Fibroblast of lung (primary cell): ENCODE measurements at places on chromosomes 6 and 20. TPM values are rescaled to one million over a fixed set of nuclear protein-coding genes. Genes with fewer than 3 reads are reported as not detected.
A peak's percentile ranks its signal among the peaks of the same experiment; 100 is the strongest.

RALGAPA2 gene
- 7.6 and 9.5 TPM in 2 replicates for total RNA-seq

DNA sequence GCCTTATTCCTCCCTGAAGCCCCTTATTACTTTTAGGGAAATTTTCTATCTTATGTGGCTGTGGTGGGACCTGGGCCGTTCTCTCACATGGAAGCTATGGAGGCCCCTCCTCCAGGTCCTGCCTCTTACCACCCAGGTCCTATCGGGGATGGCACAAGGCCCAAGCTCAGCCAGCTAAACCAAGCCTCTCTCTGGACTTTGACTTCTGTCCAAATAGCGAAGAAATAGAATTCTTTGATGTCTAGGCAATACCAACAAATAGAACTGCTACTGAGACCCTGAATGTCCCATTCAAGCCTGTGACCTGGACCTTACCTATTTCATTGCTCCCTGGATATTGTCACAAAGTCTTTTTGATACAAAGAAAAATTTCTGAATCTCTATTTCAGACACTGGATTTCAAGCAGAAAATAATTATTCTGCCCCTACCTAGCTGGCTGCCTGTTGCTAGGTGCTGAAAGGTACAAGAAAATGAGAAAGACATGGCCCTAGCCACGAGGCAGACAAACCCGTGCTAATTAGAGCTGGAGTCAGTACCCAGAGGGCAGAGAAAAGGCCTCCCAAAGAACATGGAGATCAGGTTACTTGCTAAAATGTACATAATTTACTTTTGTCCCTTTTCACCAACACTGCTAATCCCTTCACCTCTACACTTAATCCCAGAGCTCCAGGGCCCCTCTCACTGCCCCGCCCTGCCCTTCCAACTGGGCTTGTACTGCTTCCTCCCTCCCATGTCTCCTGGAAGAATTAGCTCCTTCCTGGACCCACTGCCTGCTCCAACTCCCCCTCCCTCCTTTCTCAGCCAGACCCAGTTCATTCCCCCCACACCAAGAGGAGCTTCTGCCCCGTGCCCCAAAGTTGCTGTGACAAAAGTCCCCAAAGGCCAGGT lies 15.5 kb upstream of the NNAT start:
- DNase-seq = no peak

DNA sequence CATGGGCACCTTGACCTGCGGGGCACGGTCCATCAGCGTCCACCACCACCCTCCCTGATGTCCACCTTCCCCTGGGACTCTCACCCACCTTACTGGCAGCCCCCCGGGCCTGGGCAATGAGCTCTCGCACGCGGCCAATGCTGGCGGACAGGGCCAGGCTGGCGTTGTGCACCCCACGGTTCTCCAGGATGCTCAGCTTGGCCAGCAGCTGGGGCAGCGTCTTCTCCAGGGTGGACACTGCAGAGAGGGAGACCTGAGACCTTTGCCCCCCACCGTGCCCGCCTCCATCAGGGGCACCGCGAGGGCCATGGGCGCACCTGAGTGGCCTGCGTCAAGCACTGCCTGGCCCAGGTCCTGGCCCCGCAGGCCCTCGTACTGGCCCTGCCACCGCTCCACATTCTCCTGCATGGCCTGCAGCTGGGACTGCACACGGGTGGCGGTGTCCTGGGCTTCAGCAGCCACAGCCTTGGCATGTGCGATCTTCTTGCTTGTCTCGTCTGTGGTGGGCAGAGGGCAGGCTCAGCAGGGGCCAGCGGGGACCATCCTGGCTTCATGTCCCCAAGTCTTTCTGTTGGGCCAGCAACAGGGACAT lies 12.0 kb downstream of the ADRM1 start:
- DNase-seq = no peak

VGLL2 gene
- not detected in 2 replicates for total RNA-seq

GRCh38 chr6:37088897-37089296 lies 81.1 kb upstream of the PIM1 start:
- DNase-seq = no peak

DNA sequence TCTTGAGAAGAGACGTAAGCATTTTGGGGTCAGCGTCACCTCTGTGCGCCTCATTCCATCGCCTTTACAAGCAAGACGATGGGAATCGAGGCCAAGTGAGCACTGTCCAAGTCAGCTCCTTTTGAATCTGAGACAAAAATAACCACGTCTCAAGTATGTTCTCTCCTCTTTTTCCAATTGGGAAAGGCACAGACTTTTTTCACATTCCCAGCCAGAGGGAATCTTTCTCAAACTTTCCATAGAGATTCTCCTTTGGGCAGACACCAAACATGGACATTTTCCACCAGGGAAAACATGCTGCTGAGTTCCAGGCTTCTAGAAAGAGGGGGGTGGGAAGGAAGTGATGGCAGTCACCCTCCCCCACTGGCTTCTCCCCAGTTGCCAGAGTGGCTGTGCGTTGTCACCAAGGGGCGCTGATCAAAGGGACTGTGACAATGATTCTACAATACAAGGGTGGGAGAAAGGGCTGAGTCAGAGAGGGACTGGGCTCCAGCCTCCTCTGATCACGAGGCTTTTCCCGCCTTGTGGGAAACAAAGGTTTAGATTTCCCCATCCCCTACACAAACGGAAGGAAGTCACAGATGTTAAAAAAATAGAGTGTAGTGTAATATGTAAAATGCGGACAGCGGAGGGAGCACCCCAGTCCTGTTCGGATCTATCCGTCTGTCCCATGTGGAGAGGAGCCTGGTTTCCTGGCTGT lies 281.9 kb upstream of the RNF24 start:
- DNase-seq = peak; percentile 32

DNA sequence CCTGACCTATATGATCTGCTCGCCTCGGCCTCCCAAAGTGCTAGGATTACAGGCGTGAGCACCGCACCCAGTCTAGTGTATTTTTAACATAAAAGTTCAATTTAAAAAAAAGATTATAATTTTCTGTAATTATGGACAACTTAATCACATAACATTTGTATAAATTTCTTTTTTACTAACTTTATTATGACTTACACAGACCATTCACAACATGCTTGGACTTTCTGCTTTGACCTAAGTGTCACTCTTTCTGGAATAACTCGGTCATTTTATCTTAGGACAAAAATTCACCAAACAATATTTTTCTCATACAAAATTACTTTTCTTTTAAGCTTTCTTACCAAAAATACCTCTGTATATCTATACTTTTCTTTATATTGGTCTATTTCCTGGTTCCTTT lies 15.4 kb upstream of the IL22RA2 start:
- DNase-seq = peak; percentile 11

CCN5 gene
- 21.1 and 31.4 TPM in 2 replicates for total RNA-seq

DNA sequence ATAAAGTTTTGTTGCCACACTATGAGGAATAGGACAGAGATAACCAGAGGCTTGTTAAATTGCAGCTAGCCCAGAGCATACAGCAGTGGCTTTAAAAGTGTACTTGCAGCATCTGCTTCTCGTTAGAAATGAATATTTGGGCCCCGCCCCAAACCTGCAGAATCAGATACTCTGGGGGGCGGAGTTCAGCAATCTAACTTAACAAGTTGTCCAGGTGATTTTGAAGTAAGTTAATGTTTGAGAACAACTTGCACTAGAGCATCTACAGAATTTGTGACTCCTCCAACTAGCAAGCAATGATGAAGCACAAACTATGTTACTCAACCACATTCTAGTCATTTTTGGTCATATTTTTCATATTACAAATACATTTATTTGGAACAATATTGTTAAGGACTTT lies 10.6 kb upstream of the SUPT3H start:
- peak; percentile 41 for DNase-seq

GRCh38 chr6:162157167-162157870 lies 570.2 kb downstream of the PRKN start:
- no peak for DNase-seq

GRCh38 chr6:49531774-49532569 lies 18.5 kb upstream of the C6orf141 start:
- peak; percentile 67 for DNase-seq

- peak; percentile 49 for DNase-seq
Measured at GRCh38 chr6:24666097-24666640, 530 bp downstream of the TDP2 start.

DNA sequence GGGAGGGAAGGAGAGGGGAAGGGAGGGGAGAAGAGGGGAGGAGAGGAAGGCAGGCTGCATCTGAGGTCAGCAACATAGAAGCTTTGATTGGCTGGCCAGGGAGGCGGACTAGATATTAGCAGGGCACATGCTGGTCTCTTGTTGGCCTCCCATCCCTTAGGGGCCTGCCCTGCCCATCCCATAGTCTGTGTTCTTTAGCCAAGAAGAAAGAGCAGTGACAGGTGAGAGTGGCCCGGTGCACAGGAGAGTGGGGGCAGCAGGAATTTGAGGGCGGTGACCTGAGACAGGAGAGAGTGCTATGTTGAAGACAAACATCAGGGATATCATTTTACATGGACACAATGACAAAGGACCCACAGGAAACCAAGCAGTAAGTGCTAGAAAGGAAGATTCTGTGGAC lies 413.5 kb downstream of the SYNE1 start:
- DNase-seq = no peak

OPRM1 gene
- total RNA-seq = not detected in 2 replicates

SPATA25 gene
- 1.5 and 3.6 TPM in 2 replicates for total RNA-seq

- no peak for DNase-seq
Measured at GRCh38 chr6:81979767-81980166, 227.3 kb upstream of the TENT5A start.

- DNase-seq = peak; percentile 54
Measured at GRCh38 chr6:140203661-140204147, 829.3 kb upstream of the CITED2 start.

GRCh38 chr20:32045999-32046398 lies 6.0 kb upstream of the HCK start:
- DNase-seq = no peak

DNA sequence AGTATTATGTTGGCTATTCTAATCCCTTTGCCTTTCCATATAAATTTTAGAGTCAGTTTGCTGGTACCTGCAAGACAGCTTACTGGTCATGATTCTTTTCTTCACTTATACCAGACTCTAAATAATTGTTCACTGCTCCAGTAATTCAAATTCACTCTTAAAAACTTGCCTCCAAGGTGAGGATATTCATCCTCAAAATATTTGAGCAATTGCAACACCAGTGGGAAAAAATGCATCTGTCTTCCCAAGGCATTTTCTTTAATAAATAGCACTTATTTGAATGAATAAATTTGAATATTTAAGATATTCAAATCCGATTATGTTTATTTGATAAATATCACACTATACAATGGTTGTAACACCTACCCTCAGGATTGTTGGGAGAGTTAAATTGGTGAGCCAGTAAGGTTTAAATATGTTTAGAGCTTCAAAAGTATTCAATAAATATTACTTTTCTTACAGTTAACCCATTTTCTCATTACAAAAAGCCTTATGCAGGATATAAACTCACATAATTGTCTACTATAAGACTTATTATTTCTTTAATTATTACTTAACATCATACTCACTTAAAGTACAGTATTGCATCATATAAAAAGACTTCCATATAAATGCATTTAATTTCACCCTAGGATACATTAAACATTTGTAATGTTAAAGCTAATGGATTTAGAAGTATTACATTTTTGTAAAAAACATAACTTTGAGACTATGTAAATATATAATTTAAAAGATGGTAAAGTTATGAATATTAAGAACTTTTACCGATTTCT lies 285.6 kb downstream of the SAMD5 start:
- DNase-seq = no peak

TOP1 gene
- total RNA-seq = 27.0 and 35.3 TPM in 2 replicates

EDN1 gene
- total RNA-seq = 0.17 and 0.26 TPM in 2 replicates

GRCh38 chr6:4178737-4179333 lies 43.5 kb upstream of the ECI2 start:
- no peak for DNase-seq

- peak; percentile 46 for DNase-seq
Measured at GRCh38 chr6:159279790-159280277, 110.6 kb downstream of the FNDC1 start.

GRCh38 chr6:150176152-150176551 lies 33.3 kb downstream of the PPP1R14C start:
- DNase-seq = no peak

ZSCAN16 gene
- 5.9 and 6.6 TPM in 2 replicates for total RNA-seq

- DNase-seq = peak; percentile 27
Measured at GRCh38 chr6:5403609-5404008, 142.3 kb downstream of the FARS2 start.

DNA sequence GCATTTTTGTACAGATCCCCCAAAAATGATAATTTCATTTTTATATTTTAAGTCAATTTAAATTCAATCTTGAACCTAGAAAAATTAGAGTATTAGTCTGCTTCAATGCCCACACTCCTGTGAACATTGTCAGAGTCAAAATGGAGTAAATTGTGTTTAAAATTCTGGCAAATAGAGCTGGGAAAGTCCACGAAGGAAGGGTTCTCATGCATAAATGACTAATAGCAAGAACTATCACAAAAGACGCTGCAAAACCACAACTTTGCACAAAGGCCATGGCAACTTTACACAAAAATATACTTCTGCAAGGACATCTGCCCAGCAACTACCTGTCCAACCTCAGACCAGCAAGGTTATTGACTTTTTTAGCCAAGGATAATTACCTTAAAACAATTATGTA lies 203.2 kb upstream of the SMLR1 start:
- DNase-seq = no peak

- no peak for DNase-seq
Measured at GRCh38 chr20:33249456-33249855, 13.7 kb downstream of the BPIFA1 start.

RNF182 gene
- total RNA-seq = 2.5 and 2.6 TPM in 2 replicates

GRCh38 chr6:169933839-169934698 lies 182.6 kb downstream of the ERMARD start:
- no peak for DNase-seq

DNA sequence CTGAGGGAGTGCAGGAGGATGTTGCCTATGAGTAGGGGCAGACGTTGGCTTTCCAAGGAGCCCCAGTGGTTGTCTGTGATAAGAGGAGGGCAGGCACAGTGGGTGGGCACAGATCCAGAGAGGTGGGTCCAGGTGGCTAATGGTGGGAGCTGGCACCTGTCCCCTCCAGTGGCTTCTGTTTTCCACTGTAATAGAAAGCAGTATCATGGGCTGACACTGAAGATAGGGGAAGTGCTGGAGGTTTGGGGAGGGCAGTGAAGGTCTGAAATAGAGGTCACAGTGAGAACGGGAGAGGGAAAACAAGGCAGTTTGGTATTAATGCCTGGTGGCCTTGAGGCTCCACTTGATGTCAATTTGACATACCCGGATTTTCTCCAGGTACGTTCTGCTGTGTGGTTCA lies 10.5 kb upstream of the TXNDC5 start:
- DNase-seq = no peak

KCNK15 gene
- 1.8 and 4.1 TPM in 2 replicates for total RNA-seq

- no peak for DNase-seq
Measured at GRCh38 chr6:161507375-161507774, 233.5 kb upstream of the AGPAT4 start.

GRCh38 chr20:34553366-34553867 lies 5.1 kb upstream of the MAP1LC3A start:
- peak; percentile 12 for DNase-seq

GSTA4 gene
- total RNA-seq = 44.9 and 54.0 TPM in 2 replicates
